ENCODE measurements at places on chromosomes 12 and 14.

DNA sequence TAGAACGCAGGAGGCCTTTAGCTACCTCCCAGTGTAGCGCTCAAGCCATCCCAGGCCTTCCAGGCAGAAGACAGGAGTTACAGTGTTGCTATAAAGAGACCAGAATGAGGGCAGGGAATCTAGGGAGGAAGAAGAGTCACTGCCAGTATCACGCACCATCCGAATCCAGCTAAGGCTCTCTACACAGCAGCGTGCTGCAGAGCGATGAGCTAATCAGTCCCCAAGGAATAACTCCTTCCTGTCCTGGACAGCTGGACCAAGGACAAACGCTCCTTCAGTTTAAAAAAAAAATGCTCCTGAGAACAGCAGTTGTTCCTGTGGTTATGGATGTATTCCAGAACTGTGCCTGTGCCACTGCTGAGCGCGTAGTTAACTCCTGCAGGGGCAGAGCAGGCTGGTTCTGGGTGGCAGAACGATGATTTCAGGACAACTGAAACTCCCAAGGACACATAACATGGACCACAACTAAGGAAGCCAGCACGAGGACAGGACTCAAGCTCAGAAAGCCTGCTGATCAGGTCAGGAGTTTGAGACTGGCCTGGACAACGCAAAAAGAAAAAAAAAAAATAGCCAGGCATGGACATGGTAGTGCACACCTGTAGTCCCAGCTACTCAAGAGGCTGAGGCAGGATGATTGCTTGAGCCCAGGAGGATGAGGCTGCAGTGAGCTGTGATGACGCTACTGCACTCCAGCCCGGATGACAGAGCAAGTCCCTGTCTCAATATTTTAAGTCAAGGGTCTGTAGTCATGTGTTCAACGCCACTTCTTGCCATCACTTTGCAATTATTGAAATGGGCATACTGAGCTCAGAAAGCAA is 2.6 kb downstream of the IFFO1 start:
- DNase-seq: no peak

- DNase-seq: no peak
Observed at GRCh38 chr14:85280074-85280473, 249.9 kb upstream of the FLRT2 start.

DNA sequence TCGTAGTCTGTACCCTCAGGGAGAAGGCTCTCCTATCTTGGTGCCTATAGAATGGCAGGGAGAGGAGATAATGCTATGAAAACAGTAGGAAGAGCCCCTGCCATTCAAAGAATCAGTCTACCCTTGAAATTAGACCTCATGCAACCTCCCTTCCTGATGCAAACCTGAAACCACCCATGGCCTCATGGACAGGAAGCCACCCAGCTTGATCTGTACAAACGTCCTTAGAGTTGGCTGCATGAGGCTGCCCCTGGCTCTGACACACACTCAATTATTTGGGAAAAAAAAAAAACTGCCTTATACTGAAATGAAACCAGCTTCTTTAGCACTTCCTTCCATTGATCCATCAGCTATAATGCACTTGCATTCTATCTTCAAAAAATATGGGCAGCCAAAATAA is 116.6 kb upstream of the BCL2L14 start:
- DNase-seq: no peak

DNA sequence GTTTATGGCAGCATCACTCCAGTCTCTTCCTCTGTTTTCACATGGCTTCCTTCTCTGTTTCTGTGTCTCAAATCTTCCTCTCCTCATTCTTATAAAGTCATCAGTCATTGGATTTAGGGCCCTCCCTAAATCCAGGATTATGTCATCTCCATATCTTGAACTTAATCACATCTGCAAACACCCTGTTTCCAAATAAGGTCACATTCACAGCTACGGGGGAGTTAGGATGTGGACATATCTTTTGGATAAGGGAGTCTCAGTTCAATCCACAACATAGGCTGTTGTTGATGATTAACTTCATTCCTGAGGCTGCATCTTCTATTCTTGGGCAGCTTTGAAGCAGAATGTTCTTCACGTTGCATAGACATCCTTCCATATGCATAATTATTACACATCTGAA is 40.3 kb upstream of the NTF3 start:
- DNase-seq: no peak

DNA sequence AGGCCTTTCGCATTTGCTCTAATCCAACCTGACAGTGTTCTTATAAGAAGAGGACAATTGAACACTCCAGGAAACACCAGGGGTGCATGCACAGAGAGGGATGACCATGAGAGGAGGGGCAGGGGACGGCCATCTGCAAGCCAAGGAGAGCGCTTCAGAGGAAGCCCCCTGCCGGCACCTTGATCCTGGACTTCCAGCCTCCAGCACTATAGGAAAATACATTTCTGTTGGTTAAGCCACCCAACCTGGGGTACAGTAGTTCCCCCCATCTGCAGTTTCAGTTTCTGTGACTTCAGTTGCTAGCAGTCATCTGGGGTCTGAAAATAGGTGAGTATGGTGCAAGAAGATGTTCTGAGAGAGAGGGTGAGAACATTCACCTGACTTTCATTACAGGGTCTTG is 64.7 kb downstream of the CLMN start:
- no peak for DNase-seq

- no peak for DNase-seq
Observed at GRCh38 chr12:103278329-103278728, 217.4 kb downstream of the C12orf42 start.

- no peak for DNase-seq
Observed at GRCh38 chr12:2058837-2059236, 6.0 kb downstream of the CACNA1C start.

GRCh38 chr14:20417250-20418186 is 4.2 kb upstream of the TEP1 start:
- DNase-seq: no peak

GRCh38 chr12:32139064-32139421 is 32.4 kb downstream of the BICD1 start:
- no peak for DNase-seq
